ENCODE measurements at places on chromosomes 3 and 15.

DNA sequence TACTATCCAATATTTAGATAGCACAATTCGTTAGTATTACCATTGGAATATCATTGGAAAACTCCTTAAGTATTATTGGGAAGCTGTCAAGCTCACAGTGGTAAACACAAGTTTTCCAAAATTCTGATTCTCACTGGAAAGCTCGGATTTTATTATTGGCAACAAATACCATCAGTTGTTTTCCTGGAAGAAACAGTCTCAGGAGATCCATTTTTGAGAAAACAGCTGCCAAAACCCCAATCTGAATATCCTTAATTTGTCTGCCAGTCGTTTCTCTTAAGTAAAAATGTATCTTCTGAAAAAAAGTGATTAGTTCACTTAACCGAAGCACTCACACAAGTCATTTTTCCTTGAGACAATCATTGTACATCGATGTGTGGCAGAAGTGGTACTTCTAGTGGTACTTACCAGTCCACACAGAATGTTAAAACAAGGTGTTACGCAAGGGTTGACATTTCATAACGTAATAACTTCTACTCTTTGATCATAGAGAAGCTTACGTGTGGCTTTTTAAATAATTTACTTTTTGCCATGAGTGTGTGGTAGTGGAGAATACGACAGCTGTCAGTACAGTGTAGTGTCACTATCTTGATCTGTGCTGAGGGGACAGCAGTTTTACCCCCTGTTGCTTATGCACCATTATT, 74.9 kb downstream of the FAM43A start:
- no peak overlapping the region for H3K4me3 ChIP-seq
- DNase-seq, result no peak
- H3K36me3 ChIP-seq, result no peaks in the 10 kb centered on the region

- H3K4me1 ChIP-seq, result no peaks in the 10 kb centered on the region
- no peak overlapping the region for H3K4me3 ChIP-seq
- DNase-seq, result no peak
- no peaks in the 10 kb centered on the region for H3K27me3 ChIP-seq
- H3K36me3 ChIP-seq, result no peaks in the 10 kb centered on the region
- H3K27ac ChIP-seq, result no peak overlapping the region
Observed at GRCh38 chr3:142817356-142817755, 71.5 kb downstream of the PCOLCE2 start.

DNA sequence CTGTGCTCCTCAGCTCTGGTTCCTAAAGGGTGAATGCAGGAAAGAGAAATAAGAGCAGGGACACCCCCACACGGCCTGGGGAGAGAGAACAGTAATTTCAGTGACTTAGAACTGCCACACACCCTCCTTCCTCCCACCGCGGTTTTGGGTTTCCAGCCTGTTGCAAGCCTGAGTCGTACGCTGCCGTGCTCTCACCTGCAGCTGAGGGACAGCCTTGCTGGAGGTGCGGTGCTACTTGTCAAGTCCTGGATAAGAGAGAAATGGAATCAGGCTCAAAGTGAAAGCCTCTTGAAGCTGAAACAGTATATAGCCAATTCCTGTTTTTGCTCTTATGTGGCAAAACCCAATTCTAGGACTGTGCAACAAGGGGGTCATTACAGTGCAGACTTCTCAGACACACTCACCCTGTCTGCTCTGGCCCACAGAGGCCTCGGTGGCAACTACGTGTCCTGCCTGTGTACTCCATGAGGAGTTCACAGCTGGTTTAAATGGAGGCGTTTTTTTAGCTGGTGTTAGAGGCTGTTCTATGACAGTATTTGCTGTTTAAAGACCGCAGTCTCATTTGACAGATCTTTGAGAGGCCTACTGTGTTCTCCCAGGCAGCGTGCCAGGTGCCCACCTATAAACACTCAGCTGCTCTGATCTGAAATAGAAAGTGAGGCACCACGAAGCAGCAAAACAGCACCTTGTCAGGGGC, 42.9 kb downstream of the TBC1D2B start:
- H3K27ac ChIP-seq, result peak overlapping the region; percentile 51
- H3K4me3 ChIP-seq, result peak overlapping the region; percentile 45
- peaks cover 50% of the 10 kb centered on the region for H3K4me1 ChIP-seq
- DNase-seq, result peak; percentile 26
- peaks cover 9% of the 10 kb centered on the region for H3K36me3 ChIP-seq

DNA sequence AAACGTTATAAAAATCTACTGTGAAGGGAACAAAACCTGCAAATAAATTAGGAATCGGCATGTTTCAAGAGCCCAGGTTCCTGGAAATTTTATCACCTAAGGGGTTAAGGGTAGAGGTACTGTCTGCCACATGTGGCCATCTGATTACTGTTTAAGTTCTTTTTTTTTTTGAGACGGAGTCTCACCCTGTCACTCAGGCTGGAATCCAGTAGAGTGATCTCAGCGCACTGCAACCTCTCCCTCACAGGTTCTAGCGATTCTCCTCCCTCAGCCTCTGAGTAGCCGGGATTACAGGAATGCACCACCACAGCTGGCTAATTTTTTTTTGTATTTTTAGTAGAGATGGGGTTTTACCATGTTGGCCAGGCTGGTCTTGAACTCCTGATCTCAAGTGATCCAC, 35.8 kb downstream of the UQCC5 start:
- H3K4me3 ChIP-seq, result no peak overlapping the region
- H3K4me1 ChIP-seq, result no peaks in the 10 kb centered on the region

GRCh38 chr3:53473422-53473821, 21.0 kb upstream of the CACNA1D start:
- H3K4me1 ChIP-seq, result peaks cover 10% of the 10 kb centered on the region
- H3K4me3 ChIP-seq, result no peak overlapping the region
- H3K27ac ChIP-seq, result no peak overlapping the region
- peaks cover 27% of the 10 kb centered on the region for H3K27me3 ChIP-seq
- H3K36me3 ChIP-seq, result no peaks in the 10 kb centered on the region

GRCh38 chr15:35833581-35833980, 287.6 kb upstream of the DPH6 start:
- no peak overlapping the region for H3K4me3 ChIP-seq
- no peak overlapping the region for H3K27ac ChIP-seq
- no peaks in the 10 kb centered on the region for H3K4me1 ChIP-seq
- DNase-seq, result no peak
- no peaks in the 10 kb centered on the region for H3K27me3 ChIP-seq

GRCh38 chr3:197203714-197204146, 94.7 kb downstream of the DLG1 start:
- no peak overlapping the region for H3K27ac ChIP-seq
- H3K4me1 ChIP-seq, result peaks cover 63% of the 10 kb centered on the region
- no peaks in the 10 kb centered on the region for H3K27me3 ChIP-seq
- no peaks in the 10 kb centered on the region for H3K36me3 ChIP-seq

DNA sequence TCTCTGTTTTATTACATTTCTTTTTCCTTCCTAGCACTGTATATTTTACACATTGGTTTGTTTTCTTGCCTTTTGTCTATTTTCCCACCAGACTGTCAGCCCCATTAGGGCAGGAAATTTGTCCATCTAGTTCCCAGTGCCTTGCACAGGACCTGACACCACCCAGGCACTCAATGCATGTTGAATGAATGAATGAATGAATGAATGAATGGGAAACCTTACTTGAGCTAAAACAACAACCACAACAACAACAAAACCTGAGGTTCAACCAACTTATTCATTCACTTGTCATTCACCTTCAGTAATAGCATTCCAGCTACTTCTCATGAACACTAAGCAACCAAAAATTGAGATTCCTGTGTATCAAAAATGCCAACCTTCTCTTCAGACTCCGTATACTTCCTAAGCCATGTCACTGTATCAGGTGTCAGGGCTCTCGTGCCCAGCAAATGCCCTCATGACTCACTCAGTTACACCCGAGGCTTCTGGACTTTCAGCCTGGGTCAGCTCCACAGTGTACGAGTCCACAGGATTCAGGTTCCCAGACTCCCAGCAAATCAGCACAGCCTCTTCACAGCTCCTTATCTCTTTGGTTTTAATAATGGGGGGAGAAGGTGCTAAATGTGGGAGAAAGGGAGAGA, 37.3 kb downstream of the FSD2 start:
- no peak overlapping the region for H3K27ac ChIP-seq
- no peaks in the 10 kb centered on the region for H3K27me3 ChIP-seq
- H3K4me3 ChIP-seq, result no peak overlapping the region
- DNase-seq, result no peak
- H3K36me3 ChIP-seq, result peaks cover 6% of the 10 kb centered on the region
- H3K4me1 ChIP-seq, result peaks cover 4% of the 10 kb centered on the region

DNA sequence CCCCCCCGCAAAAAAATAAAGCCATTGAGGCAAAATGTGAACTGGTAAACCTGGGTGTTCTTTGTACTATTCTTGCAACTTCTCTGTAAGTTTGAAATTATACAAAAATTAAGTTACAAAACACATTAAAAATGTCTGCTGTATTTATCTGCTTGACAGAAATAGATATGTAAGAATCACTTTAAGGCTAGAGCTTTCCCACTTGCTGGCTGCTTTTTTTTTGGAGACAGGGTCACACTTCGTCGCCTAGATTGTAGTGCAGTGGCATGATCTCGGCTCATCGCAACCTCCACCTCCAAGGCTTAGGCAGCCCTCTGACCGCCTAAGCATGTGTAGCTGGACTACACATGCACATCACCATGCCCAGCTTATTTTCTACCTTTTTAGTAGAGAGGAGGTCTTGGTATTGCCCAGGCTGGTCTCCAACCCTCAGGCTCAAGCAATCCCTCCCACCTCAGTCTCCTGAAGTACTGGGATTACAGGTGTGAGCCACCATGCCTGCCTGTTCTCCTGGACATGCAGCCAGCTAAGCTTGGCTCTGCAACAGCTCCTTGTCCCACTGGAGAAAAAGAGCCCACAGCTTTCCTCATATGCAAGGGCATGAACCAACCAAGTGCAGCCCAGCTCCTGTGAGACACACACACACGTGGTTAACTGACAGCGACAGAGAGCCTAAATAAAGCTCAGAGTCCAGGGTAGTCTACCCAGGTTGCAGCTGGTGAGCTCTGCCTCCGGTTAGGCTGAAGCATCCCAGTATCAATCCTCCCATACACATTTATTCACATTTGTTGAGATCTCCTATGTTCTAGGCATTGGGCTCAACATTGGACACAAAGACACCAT, 4.5 kb downstream of the RPS17 start:
- H3K36me3 ChIP-seq, result peaks cover 72% of the 10 kb centered on the region
- peak overlapping the region; percentile 59 for H3K27ac ChIP-seq
- no peak for DNase-seq

- no peak overlapping the region for H3K27ac ChIP-seq
- H3K4me1 ChIP-seq, result peaks cover 9% of the 10 kb centered on the region
- peak overlapping the region; percentile 68 for H3K4me3 ChIP-seq
- H3K36me3 ChIP-seq, result no peaks in the 10 kb centered on the region
- no peak for DNase-seq
Observed at GRCh38 chr3:133928136-133928893, 32.6 kb upstream of the RAB6B start.

DNA sequence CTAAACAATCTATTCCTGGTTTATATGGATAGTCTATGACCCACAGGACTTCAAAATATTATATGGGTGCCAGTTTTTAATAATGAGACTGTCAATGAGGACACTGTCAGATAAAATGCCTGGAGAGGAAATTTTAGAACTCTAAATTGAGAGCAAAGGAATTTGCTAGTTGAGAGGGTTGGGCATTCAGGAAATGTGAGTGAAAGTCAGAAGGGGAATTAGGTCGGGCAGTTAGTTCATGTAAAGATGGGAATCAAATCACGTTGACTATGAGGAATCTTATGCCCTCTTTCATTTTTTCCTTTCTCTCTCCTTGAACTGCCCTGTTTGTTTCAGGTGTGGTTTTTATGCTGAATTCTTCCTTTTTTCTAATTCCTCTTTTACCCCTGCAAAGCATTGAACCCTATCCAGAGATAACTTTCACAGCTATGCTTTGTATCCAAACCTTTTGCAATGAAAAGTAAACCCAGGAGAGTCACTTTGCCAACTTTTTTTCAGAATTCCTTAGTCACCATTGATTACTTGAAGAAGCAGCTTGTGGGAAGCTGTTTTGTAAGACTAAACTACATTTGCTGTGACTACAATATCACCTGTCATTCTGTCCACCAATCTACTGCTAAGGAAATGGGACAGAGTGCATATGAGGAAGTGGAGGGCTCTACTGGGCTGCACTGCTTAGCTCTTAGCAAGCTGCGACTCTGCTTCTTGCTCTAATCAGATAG, 27.8 kb downstream of the CHP1 start:
- H3K4me3 ChIP-seq, result peak overlapping the region; percentile 52
- peak overlapping the region; percentile 76 for H3K27ac ChIP-seq
- H3K36me3 ChIP-seq, result peaks cover 24% of the 10 kb centered on the region

DNA sequence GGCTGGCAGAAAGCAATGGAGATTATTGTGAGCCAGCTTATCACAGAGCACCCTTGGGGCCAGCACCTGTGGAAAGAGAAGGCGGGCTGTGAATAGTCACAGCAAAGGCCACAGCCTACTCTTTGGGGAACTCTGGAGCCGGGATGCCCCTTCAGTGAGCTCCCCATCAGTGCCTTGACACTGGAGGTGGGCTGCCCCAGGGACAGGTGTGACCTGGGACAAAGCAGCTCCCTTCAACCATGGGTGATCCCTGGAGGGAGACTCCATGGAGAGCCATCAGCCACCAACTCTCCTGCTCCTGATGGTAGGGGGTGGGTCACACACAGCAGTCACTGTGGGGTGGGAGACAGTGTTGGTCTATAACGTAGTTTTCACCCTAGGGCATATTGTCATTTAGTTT, 5.8 kb downstream of the TTC21A start:
- H3K4me3 ChIP-seq, result no peak overlapping the region
- DNase-seq, result no peak
- H3K4me1 ChIP-seq, result peaks cover 26% of the 10 kb centered on the region
- H3K36me3 ChIP-seq, result peaks cover 51% of the 10 kb centered on the region
- H3K27ac ChIP-seq, result no peak overlapping the region

GRCh38 chr3:9399746-9400145, 2.3 kb downstream of the SETD5 start:
- DNase-seq, result no peak
- H3K36me3 ChIP-seq, result peaks cover 33% of the 10 kb centered on the region
- no peaks in the 10 kb centered on the region for H3K27me3 ChIP-seq
- H3K4me1 ChIP-seq, result peaks cover 66% of the 10 kb centered on the region
- peak overlapping the region; percentile 99 for H3K4me3 ChIP-seq
- peak overlapping the region; percentile 61 for H3K27ac ChIP-seq

- no peaks in the 10 kb centered on the region for H3K4me1 ChIP-seq
- no peak overlapping the region for H3K27ac ChIP-seq
- H3K36me3 ChIP-seq, result no peaks in the 10 kb centered on the region
- H3K4me3 ChIP-seq, result no peak overlapping the region
- H3K27me3 ChIP-seq, result no peaks in the 10 kb centered on the region
- no peak for DNase-seq
Observed at GRCh38 chr3:88785841-88786240, 321.6 kb upstream of the EPHA3 start.

- no peak for DNase-seq
- H3K4me1 ChIP-seq, result no peaks in the 10 kb centered on the region
- no peak overlapping the region for H3K27ac ChIP-seq
- H3K4me3 ChIP-seq, result no peak overlapping the region
Observed at GRCh38 chr3:14520967-14521366, 19.2 kb downstream of the GRIP2 start.

GRCh38 chr3:150968341-150969035, 4.0 kb downstream of the CLRN1 start:
- no peak for DNase-seq
- no peaks in the 10 kb centered on the region for H3K36me3 ChIP-seq
- no peak overlapping the region for H3K27ac ChIP-seq
- no peaks in the 10 kb centered on the region for H3K4me1 ChIP-seq
- H3K4me3 ChIP-seq, result no peak overlapping the region
- peaks cover 6% of the 10 kb centered on the region for H3K27me3 ChIP-seq
